Lung (tissue), 17 donors: ENCODE measurements at places on chromosomes 2 and 18.
A peak's percentile ranks its signal among the peaks of the same experiment; 100 is the strongest.

DNA sequence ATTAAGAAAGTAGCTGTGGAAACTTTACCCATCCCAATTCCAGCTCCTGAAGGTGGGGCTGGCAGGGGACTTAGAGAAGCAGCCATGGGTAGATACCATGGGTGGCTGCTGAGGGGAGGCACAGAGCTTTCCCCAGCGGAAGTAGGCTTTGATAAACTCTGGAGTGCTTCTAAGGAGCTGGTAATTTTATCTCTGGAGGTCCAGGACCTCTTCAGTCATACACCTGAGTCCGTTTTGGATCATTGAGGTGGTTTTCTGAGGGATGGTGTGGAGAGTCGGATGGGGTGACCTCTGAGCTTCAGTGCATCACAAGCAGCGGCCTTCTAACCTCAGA, 36.7 kb upstream of the BMP10 start:
- no peak for DNase-seq

DNA sequence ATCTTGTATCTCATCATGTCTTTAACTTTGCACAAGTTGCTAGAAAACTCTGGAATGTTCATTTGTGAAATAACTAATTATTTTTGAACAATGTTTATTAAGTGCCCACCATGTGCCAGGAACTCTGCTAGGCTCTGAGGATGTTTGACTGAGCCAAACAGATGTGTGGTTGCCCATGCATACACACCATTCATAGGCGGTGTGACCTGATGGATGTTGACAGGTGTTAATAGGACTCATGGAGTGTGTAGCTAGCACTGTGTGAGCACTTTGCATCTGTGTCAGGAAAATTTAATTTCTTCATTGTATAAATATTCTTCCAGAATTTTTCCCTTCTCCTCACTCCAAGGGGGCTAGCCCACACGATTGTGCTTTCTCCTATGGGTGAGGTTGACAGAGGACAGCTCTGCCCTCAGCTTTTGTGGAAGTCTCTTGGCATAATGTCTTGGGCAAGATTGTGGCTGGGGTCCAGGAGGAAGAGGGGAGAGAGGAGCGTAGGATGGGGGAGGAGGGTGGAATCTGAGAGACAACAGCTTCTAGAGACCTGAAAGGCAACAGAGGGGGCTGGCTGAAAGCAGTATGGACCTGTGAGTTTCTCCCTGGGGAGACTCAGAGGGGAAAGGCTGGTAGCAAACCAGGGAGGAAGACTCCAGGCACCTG, 214.6 kb upstream of the CXCR4 start:
- DNase-seq: no peak

- DNase-seq: peak; percentile 44
Observed at GRCh38 chr2:151975460-151976414, 123.1 kb downstream of the CACNB4 start.

GRCh38 chr2:102660070-102660469, 40.7 kb downstream of the SLC9A2 start:
- DNase-seq: no peak

- no peak for DNase-seq
Observed at GRCh38 chr2:68800027-68800401, 65.4 kb downstream of the ARHGAP25 start.

- no peak for DNase-seq
Observed at GRCh38 chr2:237388036-237388435, 25.9 kb downstream of the COL6A3 start.
